ENCODE measurements at places on chromosomes 13 and 19. TPM values are rescaled to one million over a fixed set of nuclear protein-coding genes. Genes with fewer than 3 reads are reported as not detected.

Gene TCF3
- 193 TPM for total RNA-seq

Gene NLRP5
- not detected for total RNA-seq

Gene SPACA6
- total RNA-seq, result 12.8 TPM

Gene ANKRD24
- total RNA-seq, result 0.48 TPM

Gene URAD
- not detected for total RNA-seq

Gene CLDN10
- total RNA-seq, result 2.1 TPM

Gene ZFP30
- total RNA-seq, result 14.5 TPM

Gene ZBTB45
- 18.6 TPM for total RNA-seq

Gene PEAK3
- total RNA-seq, result not detected

Gene MBD3L2
- not detected for total RNA-seq

Gene SYNE4
- 8.7 TPM for total RNA-seq

Gene RASAL3
- total RNA-seq, result not detected

Gene SYDE1
- 23.7 TPM for total RNA-seq

Gene FGF9
- 10.4 TPM for total RNA-seq

Gene SLC35E1
- total RNA-seq, result 44.5 TPM

Gene EPSTI1
- total RNA-seq, result 7.9 TPM

Gene TUBA3C
- not detected for total RNA-seq

Gene ZNF738
- 47.7 TPM for total RNA-seq

Gene ZNF665
- total RNA-seq, result 5.0 TPM

Gene CAMSAP3
- total RNA-seq, result 28.6 TPM

Gene ZNF585A
- 11.6 TPM for total RNA-seq

Gene CLC
- total RNA-seq, result not detected

Gene AXL
- 20.9 TPM for total RNA-seq

Gene TTC9B
- 0.48 TPM for total RNA-seq

Gene ZNF44
- total RNA-seq, result 11.7 TPM

Data from type B pancreatic cell (in vitro differentiated cells).